CD8-positive, alpha-beta T cell (primary cell): ENCODE measurements at places on chromosomes 3 and 15. TPM values are rescaled to one million over a fixed set of nuclear protein-coding genes. Genes with fewer than 3 reads are reported as not detected.

DNA sequence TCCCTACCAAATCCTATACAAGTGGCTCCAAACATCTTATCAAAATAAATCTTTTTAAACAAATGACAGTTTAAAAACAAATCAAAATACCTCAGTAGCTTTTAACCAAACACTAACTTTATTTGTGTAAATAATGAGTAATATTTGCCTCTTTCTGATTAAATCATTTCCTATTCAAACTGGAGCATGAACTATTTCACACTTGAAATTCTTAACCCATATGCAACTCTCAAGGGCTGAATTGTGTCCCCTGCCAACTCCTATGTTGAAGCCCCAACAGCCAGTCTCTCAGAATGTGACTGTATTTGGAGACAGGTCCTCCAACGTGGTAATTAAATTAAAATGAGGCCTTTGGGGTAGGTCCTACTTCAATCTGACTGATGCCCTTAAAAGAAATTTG lies 55.9 kb upstream of the MCTP2 start:
- no peak for DNase-seq

GRCh38 chr3:107590786-107591185 lies 68.0 kb downstream of the BBX start:
- no peak for DNase-seq

Gene CLDN11
- total RNA-seq = not detected

Gene GOLGA8J
- not detected for total RNA-seq

Gene CYP8B1
- not detected for total RNA-seq

GRCh38 chr3:56693750-56694149 lies 10.7 kb upstream of the TASOR start:
- no peak for DNase-seq

Gene ARL13B
- 6.5 TPM for total RNA-seq

GRCh38 chr3:41301548-41301947 lies 102.2 kb downstream of the CTNNB1 start:
- DNase-seq = no peak

GRCh38 chr15:94186770-94187331 lies 44.5 kb upstream of the MCTP2 start:
- DNase-seq = no peak

Gene LHFPL4
- total RNA-seq = not detected

GRCh38 chr3:72312339-72312738 lies 527.4 kb upstream of the PROK2 start:
- DNase-seq = no peak

- no peak for DNase-seq
Observed at GRCh38 chr3:53650424-53650823, 156.0 kb downstream of the CACNA1D start.

GRCh38 chr3:11543141-11543947 lies 100.4 kb downstream of the VGLL4 start:
- no peak for DNase-seq

- DNase-seq = no peak
Observed at GRCh38 chr3:45126730-45127129, 19.4 kb downstream of the CDCP1 start.
